Epithelial cell of proximal tubule (primary cell): ENCODE measurements at places on chromosomes 7 and 10. TPM values are rescaled to one million over a fixed set of nuclear protein-coding genes. Genes with fewer than 3 reads are reported as not detected.

CUZD1 gene
- 0.29 and 1.0 TPM in 2 replicates for total RNA-seq

UCMA gene
- total RNA-seq = not detected in 2 replicates

STEAP4 gene
- total RNA-seq = 0.52 and 0.80 TPM in 2 replicates

NODAL gene
- total RNA-seq = not detected in 2 replicates

GCK gene
- total RNA-seq = 1.0 and 2.2 TPM in 2 replicates

FGL2 gene
- not detected in 2 replicates for total RNA-seq

TLX1 gene
- not detected in 2 replicates for total RNA-seq

METTL2B gene
- total RNA-seq = 39.6 and 39.9 TPM in 2 replicates

ANXA8 gene
- total RNA-seq = 1.4 and 6.0 TPM in 2 replicates

ERVW-1 gene
- not detected in 2 replicates for total RNA-seq

THSD7A gene
- 0.94 and 2.0 TPM in 2 replicates for total RNA-seq

PNPLA8 gene
- 12.7 and 23.5 TPM in 2 replicates for total RNA-seq

IGFBP1 gene
- 4.6 and 16.5 TPM in 2 replicates for total RNA-seq

LIPJ gene
- total RNA-seq = not detected in 2 replicates

ADRA2A gene
- 0.06 TPM in 1 of 2 replicates, not detected in the other for total RNA-seq

HMX2 gene
- not detected in 2 replicates for total RNA-seq

NOS3 gene
- 1.2 and 1.9 TPM in 2 replicates for total RNA-seq

ATG9B gene
- 0.07 and 1.1 TPM in 2 replicates for total RNA-seq

IFIT3 gene
- total RNA-seq = 5.3 and 10.5 TPM in 2 replicates

TACR2 gene
- total RNA-seq = 0.23 TPM in 1 of 2 replicates, not detected in the other

RAPGEF5 gene
- total RNA-seq = 2.3 and 8.3 TPM in 2 replicates

SLC16A9 gene
- total RNA-seq = 2.9 and 3.5 TPM in 2 replicates

PON1 gene
- total RNA-seq = not detected in 2 replicates

TAS2R39 gene
- total RNA-seq = not detected in 2 replicates

EVX1 gene
- total RNA-seq = not detected in 2 replicates

HIPK2 gene
- total RNA-seq = 45.1 and 46.4 TPM in 2 replicates

PDCD11 gene
- 32.6 and 35.2 TPM in 2 replicates for total RNA-seq

CFAP43 gene
- total RNA-seq = 0.14 and 0.46 TPM in 2 replicates

C1QL3 gene
- total RNA-seq = 0.14 and 0.69 TPM in 2 replicates

NMT2 gene
- 28.5 and 31.0 TPM in 2 replicates for total RNA-seq

NXPH1 gene
- not detected in 2 replicates for total RNA-seq

NPFFR1 gene
- 0.14 TPM in 1 of 2 replicates, not detected in the other for total RNA-seq

THNSL1 gene
- total RNA-seq = 0.58 and 2.4 TPM in 2 replicates

IDE gene
- 19.6 and 24.8 TPM in 2 replicates for total RNA-seq

OR6V1 gene
- not detected in 2 replicates for total RNA-seq

NUTM2A gene
- total RNA-seq = 0.65 and 0.69 TPM in 2 replicates

DYNC1I1 gene
- total RNA-seq = 0.06 and 0.14 TPM in 2 replicates

GBX1 gene
- total RNA-seq = not detected in 2 replicates

NPC1L1 gene
- total RNA-seq = 0.23 and 0.94 TPM in 2 replicates

FOXK1 gene
- 24.4 and 30.4 TPM in 2 replicates for total RNA-seq

LIPK gene
- total RNA-seq = not detected in 2 replicates

TFEC gene
- not detected in 2 replicates for total RNA-seq

PON3 gene
- not detected in 2 replicates for total RNA-seq

MACROH2A2 gene
- 53.2 and 62.8 TPM in 2 replicates for total RNA-seq

NYAP1 gene
- 0.72 and 1.2 TPM in 2 replicates for total RNA-seq
